Bladder microvascular endothelial cell (primary cell): ENCODE measurements at places on chromosomes 7 and 10. TPM values are rescaled to one million over a fixed set of nuclear protein-coding genes. Genes with fewer than 3 reads are reported as not detected.

Gene BTBD16
- not detected in 2 replicates for total RNA-seq

Gene HELLS
- 36.6 and 51.0 TPM in 2 replicates for total RNA-seq

Gene ANXA11
- 28.6 and 35.9 TPM in 2 replicates for total RNA-seq

Gene TMEM140
- 36.8 and 78.5 TPM in 2 replicates for total RNA-seq

Gene OR9A2
- total RNA-seq, result 0.06 TPM in 1 of 2 replicates, not detected in the other

Gene PLAC9
- total RNA-seq, result 0.19 and 0.32 TPM in 2 replicates

Gene PTF1A
- total RNA-seq, result not detected in 2 replicates

Gene RADIL
- total RNA-seq, result 0.65 and 1.3 TPM in 2 replicates
